ENCODE measurements at places on chromosomes 2 and 18. TPM values are rescaled to one million over a fixed set of nuclear protein-coding genes. Genes with fewer than 3 reads are reported as not detected.

Gene RAB6D
- total RNA-seq = not detected

GRCh38 chr2:222522082-222522481 is 97.7 kb downstream of the SGPP2 start:
- DNase-seq = no peak

Gene ACMSD
- not detected for total RNA-seq

Gene GCG
- not detected for total RNA-seq

DNA sequence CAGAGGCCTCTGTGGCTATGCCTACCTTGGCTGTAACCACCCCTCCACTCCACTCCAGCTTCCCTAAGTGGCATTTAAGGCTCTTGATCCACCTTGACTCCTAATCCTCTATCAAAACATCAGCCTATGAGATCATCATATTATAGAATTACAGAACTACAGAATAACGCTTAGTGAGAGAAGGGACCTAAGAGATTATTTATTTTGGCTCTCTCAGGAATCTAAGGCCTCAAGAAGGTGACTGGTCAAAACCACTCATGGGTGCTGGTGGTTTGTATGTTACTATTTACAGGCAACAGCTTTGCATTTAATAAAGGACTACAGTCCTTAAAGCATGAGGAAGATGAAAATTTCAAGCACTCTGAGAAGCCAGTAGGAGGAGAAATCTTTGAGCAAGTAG is 118.8 kb downstream of the FSHR start:
- no peak for DNase-seq
